ENCODE measurements at places on chromosomes 4 and X.

DNA sequence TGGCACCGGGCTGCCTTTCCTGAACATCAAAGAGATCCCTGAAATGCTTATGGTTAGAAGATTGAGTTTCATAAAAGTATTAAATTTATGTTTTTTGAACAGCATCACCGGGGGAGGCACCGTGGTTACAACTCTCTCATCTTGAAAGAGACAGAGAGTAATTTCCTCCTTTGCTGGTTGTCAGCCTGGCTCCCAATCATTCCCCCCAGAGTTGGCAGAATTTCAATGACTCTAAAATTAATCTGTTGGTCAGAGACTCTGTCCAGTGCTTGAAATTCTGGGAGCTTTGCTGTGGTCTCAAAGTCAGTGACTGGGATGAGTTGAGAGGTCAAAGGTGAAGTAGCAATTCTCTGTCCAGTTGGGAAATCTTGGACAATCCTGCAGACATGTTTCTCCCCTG lies 135.9 kb downstream of the RAB28 start:
- DNase-seq, result no peak

- DNase-seq, result no peak
Observed at GRCh38 chr4:108589961-108590360, 30.4 kb upstream of the RPL34 start.

- DNase-seq, result no peak
Observed at GRCh38 chr4:87053802-87054767, 119.3 kb downstream of the AFF1 start.

DNA sequence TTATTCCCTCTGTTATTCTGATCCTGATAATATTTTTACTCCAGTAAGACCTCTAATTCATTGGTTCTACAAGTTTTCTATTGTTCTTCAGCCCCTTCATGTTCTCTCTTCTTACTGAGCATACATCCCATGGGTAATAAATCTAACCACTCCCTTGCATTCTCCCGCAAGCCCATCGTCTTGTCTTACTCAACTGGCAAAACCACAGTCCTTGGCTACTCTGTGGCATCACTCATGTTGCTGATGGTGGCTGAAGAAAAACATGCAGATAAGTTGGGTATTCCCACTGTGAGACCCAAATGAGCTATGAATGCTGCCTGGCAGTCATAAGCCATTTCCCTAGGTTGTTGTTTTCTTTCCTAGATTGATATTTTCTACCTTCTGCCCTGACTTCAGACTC lies 402.2 kb upstream of the AADAT start:
- no peak for DNase-seq

DNA sequence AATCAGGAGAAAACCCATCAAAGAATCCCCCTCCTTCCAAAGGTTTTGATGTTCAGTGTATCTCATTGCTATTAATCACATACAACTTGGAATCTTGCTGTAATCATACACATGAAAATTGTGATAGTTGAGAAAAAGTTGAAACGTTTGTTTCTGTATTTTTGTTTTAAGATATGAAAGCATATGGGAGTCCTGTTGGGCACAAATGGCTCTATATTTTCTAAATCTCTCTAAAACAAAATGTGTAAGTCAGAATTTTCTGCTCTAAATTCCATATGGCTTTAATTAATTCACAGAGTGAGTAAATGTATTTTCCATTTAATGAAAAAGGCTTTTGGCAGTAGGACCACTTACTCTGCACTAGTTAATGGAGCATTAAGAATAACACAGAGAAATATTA lies 140.2 kb downstream of the MOSPD2 start:
- DNase-seq, result no peak

DNA sequence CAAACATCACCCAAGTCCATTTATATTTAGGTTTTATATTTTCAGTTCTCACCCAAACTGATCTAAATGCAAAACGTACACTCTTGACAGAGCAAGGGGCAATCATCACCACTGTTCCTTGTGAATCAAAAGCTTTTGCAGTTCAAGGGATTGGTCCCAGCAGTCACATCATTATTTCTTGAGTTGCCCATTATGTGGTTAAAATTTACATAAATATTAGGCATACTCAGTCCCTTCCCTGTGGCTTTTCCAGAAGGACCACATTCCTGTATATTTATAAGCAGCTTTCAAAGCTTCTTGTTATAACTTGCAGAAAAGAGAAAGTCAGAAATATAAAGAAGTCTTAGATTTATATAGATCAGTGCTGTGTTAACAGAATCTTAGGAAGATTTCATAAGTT lies 224.4 kb downstream of the CLCN4 start:
- no peak for DNase-seq

GRCh38 chr4:189809241-189809735 lies 131.4 kb upstream of the FRG1 start:
- DNase-seq, result no peak

DNA sequence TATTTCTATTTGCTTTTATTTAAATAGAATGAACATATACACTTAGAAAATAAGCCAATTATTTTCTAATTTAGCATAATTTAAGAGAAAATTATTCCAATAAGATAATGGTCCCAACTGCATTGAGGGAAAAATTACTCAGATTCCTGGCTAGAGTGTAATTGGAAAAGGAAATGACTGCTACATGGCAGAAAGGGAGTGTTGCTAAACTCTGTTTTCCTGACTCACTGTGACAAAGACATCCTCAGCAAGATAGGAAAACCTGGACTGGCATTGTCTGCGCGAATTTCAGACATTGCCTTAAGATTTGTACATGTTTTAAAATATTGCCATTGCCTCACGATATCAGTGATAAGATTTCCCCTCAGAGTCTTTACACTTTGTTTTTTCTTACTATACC lies 8.2 kb downstream of the TNIP3 start:
- DNase-seq, result no peak

DNA sequence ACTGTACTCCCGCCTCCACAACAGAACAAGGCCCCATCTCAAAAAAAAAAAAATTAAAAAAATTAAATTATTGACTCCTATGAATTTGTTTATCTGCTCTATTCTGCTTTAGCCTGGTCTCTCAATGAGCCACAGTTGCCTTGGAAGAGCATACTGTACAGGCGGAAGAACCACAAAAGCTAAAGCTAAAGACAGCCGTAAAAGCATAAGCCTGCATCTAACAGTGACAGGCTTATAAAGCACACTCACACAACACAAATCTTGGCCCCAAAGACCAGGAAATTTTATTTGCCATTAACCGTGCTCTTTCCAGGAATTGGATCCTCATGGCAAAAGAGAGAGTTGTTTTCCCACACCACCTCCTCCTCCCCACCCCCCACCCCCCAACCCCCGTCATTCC lies 53.5 kb upstream of the KLF3 start:
- no peak for DNase-seq

GRCh38 chr4:156475322-156475721 lies 496.3 kb downstream of the PDGFC start:
- DNase-seq, result peak; percentile 18

DNA sequence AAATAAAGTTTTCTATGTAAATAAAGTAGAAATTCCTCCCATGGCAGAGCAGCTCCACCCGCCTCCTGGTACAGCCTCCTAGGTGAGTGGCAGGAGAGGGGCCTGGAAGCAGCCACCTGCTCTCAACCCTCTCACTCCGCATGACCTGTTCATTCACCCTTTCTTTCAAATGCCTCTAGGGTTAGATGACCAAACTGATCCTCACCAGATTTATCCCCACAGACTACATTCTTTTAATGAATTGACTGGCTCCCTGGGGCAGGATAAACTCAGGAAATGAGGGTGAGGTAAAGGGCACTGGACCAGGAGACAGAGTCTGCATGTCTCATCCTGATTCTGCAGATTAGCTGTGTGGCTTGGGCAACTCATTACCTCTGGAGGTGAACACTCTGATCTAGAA lies 32.6 kb upstream of the NKX6-1 start:
- DNase-seq, result no peak

GRCh38 chr4:150182794-150183193 lies 104.5 kb downstream of the DCLK2 start:
- no peak for DNase-seq

- no peak for DNase-seq
Observed at GRCh38 chrX:141221611-141222010, 20.7 kb downstream of the SPANXC start.

- DNase-seq, result no peak
Observed at GRCh38 chr4:109179061-109179460, 123.4 kb downstream of the COL25A1 start.

Measured in iPS-NIHi11 (cell line).